ENCODE measurements at places on chromosomes 16 and 17.

- no peak for DNase-seq
Observed at GRCh38 chr17:81414756-81415516, 19.7 kb downstream of the BAHCC1 start.

DNA sequence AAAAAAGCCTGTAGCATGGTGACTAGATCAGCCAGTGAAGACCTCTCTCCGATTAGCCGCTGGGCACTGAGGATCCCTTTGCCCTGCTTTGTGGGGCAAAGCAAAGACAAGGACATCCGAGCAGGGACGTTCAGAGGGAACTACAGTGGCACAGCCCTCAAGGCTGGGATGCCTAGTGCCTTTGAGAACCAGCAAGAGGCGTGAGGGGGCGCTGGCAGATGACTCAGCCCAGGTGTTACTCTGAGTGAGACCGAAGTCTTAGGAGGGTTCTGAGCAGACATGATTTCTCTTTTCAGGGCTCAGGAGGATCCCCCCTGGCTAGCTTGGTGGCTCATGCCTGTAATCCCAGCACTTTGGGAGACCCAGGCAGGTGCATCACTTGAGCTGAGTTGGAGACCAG lies 178.6 kb downstream of the CPPED1 start:
- no peak for DNase-seq

GRCh38 chr17:59292174-59292523 lies 39.3 kb upstream of the YPEL2 start:
- no peak for DNase-seq

DNA sequence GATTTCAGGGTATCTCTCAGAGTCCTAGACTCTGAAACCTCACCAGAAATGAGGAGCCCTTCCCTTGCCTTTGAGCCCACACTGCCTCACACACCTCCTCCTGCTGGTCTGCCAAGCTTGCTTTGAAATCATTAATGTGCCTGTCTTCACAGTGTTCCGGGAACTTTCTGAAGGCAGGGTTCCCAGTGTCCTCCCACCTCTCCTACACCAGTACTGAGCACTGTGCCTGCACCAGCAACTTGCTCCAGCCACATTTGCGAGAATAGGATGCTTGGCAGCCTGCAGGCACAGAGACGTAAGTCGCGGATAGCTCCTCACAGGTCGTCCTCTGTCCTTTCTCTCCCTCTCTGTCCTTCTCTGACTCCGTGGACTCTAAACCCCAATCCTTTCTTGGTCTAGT lies 408.4 kb upstream of the EEF2KMT start:
- DNase-seq, result no peak
